ENCODE measurements at places on chromosomes 4 and X.

DNA sequence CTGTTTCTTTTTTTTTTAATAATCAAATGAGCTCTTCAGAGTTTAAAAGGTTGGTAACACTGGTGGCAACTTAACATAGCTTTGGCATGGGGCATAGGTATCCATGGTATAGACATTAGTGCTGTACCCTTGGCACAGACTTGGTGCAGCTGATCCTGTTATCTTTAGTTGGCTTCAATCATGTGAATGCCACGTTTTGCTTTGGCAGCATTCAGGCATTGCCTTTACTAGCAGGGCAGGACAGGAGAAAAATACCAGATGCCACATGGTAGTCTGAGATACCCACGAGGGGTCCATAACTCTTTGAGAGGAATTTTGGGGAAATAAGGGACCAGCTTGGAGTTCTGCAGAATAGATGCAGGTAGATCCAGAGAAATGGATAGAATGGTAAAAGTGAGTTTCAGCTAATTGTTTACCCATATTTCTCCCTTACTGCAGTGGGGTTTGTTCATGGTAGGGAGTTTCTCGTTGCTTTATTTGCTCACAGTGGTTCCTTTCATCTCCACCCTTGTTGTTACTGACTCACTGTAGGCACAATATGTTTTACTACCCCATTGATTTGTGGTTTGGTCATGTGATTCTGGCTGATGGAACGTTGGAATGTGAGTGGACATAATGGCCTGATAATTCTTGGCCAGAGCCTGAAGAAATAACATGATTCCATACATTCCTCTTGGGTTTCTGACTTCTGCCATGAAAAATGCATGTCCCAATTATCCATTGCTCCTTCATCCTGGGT is 342.7 kb downstream of the GLUD2 start:
- DNase-seq: no peak

- no peak for DNase-seq
Measured at GRCh38 chr4:185775792-185776555, 36.0 kb downstream of the SORBS2 start.

GRCh38 chr4:113882668-113883067 is 96.8 kb downstream of the ARSJ start:
- DNase-seq: no peak

DNA sequence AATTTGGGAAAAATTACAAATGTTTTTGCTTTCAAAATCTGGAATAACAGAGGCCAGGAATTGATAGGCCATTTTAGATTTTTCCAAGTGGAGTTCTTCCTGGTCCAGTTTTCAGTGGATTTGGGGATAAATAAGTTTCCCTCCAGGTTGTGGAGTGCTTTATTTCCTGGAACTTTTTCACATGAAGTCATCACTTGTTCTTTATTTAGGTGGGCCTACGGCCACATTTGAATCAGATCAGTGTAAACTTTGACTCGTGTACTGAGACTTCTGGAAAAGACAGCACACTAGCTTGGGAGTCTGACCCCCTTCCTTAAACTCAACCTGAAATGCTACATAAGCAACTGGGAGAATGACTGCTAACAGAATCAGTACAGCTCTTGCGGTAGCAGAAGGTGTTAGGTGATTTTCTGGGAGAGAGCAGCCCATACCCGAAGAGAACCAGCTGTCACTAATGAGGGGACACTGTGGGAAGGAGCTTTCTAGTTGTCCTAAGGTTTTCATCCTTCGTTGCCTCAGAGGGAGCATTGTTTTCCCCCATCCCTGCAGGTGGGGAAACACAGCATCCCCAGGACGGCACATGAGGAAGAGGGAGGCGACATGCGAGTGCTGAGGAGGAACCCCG is 235.2 kb upstream of the FAT1 start:
- DNase-seq: no peak

GRCh38 chrX:141838016-141838415 is at the start of gene MAGEC3:
Gene MAGEC3, plus strand, starts transcription at chrX:141838316. Its CDS starts 0 bp downstream, at chrX:141838316.
- DNase-seq: no peak

- DNase-seq: no peak
Measured at GRCh38 chr4:169252339-169253112, 18.2 kb downstream of the SH3RF1 start.

DNA sequence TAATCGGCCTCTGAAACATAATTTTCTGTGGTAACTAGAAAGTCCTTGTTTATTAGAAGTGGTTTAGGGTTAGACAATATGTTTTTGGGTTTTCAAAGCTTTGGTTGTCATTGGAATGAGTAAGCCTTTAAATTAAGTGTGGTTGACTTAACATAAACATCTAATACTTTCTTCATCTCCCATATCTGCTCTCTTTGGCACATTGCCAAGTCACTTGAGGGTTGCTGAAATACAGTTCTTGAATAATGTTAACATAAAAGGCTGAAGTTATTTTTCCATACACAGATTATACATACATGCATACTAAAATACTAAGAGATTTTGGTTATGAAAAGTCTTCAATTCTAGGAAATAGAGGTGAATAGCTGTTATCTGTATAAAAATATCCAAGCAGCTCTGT is 241.7 kb upstream of the BMP3 start:
- no peak for DNase-seq

DNA sequence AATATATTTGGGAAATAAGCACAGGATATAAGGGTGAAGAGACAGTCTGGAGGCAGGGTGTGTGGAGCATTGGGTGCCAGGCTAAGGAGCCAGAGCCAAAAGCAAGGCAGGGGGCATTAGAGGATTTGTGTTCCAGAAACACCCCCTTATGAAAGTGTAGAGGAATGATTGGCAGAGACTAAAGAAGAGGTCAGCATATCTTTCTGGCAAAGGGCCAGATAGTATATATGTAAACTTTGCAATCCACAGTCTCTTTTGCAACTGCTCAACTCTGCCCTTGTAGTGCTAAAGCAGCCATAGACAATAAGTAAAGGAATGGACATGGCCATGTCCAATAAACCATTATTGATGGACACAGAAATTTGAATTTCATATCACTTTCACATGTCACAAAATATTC is 3.6 kb upstream of the SLC9A6 start:
- no peak for DNase-seq

- no peak for DNase-seq
Measured at GRCh38 chrX:30612250-30612655, 34.7 kb upstream of the TASL start.

GRCh38 chr4:151389311-151389710 is 19.7 kb upstream of the FHIP1A start:
- DNase-seq: no peak

DNA sequence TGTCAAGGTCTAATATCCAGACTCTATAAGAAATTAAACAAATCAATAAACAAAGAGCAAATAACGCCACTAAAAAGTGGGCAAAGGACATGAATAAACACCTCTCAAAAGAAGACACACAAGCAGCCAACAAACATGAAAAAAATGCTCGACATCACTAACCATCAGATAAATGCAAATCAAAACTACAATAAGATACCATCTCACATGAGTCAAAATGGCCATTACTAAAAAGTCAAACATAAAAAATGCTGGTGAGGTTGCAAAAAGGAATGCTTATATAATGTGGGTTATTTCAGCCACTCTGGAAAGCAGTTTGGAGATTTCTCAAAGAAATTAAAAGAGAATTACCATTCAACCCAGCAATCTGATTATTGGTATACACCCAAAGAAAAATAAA is 481.1 kb downstream of the STPG2 start:
- no peak for DNase-seq

DNA sequence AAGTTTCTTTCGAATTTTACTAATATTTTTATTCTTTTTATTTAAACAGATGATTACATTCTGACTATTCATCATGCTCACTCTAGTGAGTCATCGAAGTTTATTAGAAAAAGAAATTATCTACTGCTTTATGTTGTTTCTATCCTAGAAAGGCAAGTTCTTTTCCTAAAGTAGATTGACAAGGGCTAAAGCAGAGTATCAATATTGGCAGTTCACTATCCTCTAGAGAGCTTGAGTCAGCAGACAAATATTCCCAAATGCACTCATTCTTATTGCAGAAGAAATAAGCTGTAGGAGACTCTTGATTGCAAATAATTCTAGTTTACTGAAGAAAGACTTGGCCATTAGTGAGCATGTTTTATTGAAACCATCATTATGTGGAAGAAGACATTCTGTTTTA is 911.8 kb downstream of the CENPC start:
- no peak for DNase-seq

GRCh38 chr4:78720994-78721677 is 55.0 kb upstream of the BMP2K start:
- no peak for DNase-seq

- DNase-seq: no peak
Measured at GRCh38 chrX:2609431-2610238, 81.5 kb upstream of the CD99 start.

DNA sequence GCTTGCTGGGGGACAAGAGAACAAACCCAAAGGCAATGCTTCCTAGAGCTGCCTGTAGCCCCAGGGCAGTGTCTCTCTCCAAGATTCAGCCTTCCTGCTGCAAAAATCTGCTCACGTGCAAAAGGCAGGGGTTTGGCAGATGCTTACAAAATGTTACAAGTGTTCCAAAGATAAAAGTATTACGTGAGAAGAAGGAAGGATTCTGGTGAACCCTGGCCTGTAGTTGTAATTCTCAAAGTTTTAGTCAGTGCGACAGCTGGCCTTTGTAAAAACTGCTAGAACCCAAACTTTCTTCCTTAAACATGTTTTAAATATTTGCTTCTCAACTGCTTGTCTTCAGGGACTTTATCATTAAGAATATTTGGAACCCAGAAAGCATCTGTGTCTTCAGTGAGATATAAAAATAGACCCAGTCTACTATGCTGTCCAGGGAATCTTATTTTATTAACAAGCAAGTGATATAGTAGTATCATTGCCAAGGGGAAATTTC is 232.3 kb downstream of the FRMPD4 start:
- DNase-seq: no peak

GRCh38 chrX:152601848-152602616 is 35.7 kb upstream of the GABRQ start:
- no peak for DNase-seq

GRCh38 chr4:166531703-166532102 is 658.7 kb downstream of the TLL1 start:
- DNase-seq: no peak

DNA sequence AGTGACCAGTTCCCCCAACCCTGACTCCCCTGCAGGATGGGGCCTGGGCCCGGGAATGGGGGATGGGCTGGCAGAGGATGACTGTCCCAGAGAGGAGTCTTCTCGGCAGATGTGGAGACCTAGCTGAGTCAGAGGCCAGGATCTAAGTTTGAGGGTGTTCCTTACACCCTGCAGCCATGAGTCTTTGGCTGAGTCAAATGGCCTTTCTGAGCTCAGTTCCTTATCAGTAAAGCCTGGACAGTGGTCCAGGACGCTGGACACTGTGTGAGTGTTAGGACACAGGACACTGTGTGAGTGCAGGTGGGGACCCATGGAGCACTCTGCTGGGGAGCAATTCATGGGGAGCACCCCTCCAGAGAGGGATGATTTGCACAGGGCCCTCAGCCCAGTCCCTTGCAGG is 5.0 kb downstream of the IL9R start:
- no peak for DNase-seq

GRCh38 chr4:108352664-108353308 is 184.1 kb upstream of the LEF1 start:
- DNase-seq: no peak

- no peak for DNase-seq
Measured at GRCh38 chr4:156999175-156999517, 27.5 kb upstream of the PDGFC start.

DNA sequence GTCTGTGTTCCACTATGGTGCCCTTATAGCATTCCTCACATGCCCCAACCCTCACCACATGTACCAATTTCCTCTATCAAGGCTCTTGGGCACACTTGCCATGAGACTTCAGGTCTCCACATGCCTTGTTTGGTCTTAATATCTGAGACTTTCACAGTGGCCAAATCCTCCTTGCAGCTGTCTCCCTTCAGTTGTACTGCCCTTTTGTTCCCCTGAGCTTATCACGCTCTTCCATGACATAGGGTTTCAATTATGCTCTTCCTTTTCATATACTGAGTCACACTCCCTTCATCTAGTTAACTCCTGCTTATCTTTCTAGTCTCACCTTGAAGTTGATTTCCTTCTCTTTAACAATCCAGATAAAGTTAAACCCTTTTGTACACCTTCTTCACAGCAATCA is 212.9 kb downstream of the PDHA2 start:
- DNase-seq: no peak

GRCh38 chr4:1406981-1407656 is 877 bp upstream of the NKX1-1 start:
- DNase-seq: no peak

GRCh38 chr4:26368685-26369084 is 47.9 kb downstream of the RBPJ start:
- no peak for DNase-seq

DNA sequence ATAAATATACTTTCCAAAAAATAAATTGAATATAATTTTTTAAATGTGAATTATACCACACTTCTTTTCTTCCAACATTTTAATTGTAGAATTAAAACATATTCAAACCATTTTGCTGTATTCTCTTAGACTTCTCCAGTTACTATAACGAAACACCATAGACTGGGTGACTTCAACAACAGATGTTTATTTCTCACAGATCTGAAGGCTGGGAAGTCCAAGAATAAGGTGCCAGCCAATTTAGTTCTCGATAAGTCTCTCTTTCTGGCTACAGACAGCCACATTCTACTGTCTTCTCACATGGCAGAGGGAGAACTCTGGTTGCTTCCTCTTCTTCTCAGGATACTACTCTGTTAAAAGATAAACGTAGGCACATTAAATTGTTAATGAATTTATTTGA is 155.8 kb upstream of the UGT8 start:
- DNase-seq: no peak
